ENCODE measurements at places on chromosomes 7 and 10. TPM values are rescaled to one million over a fixed set of nuclear protein-coding genes. Genes with fewer than 3 reads are reported as not detected.

The SPDYE2 gene
- polyA plus RNA-seq, result 5.9 TPM

The MLXIPL gene
- polyA plus RNA-seq, result 9.5 TPM

The PTCD1 gene
- polyA plus RNA-seq, result 6.9 TPM

The SUN3 gene
- 0.12 TPM for polyA plus RNA-seq

The IRF5 gene
- 7.2 TPM for polyA plus RNA-seq

The PLEKHS1 gene
- 0.21 TPM for polyA plus RNA-seq

Measured in left renal pelvis (tissue), 4 donors.